ENCODE measurements at places on chromosomes 1 and 21.

- DNase-seq: peak; percentile 35
Measured at GRCh38 chr1:226510453-226510852, 38.1 kb upstream of the STUM start.

DNA sequence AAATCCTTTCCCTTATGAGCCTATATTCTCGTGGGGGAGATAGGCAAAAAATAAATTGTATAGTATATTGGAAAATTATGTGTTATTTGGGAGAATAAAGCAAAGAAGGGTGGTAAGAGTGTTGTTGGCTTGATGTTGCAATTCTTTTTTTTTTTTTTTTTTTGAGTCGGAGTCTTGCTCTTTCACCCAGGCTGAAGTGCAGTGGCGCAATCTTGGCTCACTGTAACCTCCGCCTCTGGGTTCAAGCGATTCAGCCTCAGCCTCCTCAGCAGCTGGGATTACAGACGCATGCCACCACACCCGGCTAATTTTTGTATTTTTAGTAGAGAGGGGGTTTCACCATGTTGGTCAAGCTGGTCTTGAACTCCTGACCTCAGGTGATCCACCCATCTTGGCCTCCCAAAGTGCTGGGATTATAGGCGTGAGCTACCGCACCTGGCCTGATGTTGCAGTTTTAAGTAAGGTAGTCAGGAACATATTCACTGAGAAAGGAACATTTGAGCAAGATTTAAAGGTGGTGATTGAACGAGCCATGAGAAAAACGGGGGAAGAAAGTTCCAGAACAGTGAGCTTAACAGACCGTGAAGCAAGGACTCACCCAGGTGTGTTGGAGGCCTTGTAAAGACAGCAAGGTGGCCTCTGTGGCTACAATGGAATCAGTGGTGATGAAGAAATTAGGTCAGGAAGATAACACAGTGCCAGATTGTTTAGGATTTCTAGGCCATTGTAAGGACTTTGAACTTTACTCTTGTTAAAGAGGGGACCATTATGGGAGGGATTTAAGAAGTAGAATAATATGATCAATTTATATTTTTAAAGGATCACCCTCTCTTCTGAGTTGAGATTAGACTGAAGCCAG is 45.8 kb downstream of the RPRD2 start:
- no peak for DNase-seq

GRCh38 chr1:157105298-157105987 is 5.8 kb upstream of the ETV3L start:
- DNase-seq: no peak

DNA sequence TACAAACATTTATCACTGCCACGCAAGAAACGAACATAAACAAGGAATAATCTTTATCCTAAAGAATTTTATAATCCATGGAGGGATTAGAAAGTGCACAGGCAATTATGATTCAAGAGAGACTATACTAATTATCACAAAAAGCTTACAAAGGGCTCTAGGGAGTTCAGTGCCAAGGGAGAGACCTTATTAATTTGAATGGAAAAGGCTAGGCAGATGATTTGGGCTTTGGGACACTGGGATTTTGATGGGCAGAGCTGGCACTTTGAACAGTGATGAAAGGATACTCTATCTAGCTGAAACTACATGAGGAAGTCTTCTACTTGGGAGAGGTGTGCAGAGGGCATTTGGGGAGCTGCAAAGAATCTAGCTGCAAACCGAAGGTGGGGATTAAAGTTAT is 48.9 kb upstream of the IVNS1ABP start:
- no peak for DNase-seq

GRCh38 chr1:171869097-171869496 is 27.8 kb downstream of the DNM3 start:
- peak; percentile 4 for DNase-seq

DNA sequence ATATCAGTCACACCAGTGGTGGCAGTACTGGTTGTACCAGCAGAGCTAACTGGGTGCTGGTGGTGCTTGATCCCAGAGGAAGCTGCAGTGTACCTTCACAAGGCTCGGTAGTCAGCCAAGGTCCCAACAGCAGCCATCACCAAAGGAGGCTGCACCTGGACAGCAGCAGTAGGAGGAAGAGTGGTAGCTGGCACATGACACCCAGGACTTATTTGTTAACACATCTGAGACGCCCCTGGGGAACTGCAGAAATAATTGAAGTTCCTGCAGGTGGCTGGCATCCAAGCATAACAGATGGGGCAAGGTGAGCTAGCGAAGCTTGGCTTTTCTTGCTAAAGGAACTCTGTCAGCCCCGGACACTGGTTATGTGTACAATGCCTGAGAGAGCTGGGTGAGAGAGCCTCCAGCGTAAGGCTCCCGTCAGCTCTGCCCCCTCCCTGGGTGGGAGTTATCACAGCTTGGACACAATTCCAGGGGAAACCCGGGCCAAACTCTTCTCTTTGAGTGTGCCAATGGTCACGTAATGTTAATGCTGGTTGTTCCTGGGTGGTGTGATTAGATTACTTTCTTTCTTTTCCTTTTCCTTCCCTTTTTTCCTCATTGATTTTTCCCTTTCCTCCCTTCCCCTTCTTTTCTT is 29.1 kb upstream of the PARP1 start:
- DNase-seq: no peak

DNA sequence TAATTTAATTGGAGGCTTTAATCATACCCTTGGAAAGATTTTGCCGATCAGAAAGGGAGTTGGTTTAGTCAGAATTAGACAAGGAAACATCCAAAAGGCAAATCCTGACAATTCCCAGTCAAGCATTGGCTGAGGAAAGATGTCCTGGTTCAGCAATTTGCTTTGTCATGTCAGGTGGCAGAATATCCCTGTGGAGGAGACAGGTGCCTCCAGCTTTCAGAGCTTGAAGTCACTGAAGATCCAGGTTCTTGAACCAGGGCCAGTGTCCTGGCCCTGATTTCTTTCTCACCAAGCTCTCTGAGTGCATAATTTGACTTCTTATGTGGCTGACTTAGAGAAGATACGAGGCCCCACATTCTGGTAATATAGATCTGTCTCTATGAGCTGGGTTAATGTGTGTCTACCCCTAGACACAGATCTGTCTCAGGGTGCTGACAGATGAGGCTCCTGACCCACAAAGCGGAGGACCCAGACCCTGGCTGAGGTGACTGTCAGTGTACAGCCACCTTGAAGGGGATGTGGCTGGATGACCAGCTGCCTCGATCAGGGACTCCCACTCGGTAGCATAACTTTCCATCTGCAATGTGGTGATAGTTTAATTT is 118.9 kb downstream of the HHAT start:
- DNase-seq: no peak

GRCh38 chr1:201686714-201687455 is 142.1 kb upstream of the IPO9 start:
- peak; percentile 37 for DNase-seq

DNA sequence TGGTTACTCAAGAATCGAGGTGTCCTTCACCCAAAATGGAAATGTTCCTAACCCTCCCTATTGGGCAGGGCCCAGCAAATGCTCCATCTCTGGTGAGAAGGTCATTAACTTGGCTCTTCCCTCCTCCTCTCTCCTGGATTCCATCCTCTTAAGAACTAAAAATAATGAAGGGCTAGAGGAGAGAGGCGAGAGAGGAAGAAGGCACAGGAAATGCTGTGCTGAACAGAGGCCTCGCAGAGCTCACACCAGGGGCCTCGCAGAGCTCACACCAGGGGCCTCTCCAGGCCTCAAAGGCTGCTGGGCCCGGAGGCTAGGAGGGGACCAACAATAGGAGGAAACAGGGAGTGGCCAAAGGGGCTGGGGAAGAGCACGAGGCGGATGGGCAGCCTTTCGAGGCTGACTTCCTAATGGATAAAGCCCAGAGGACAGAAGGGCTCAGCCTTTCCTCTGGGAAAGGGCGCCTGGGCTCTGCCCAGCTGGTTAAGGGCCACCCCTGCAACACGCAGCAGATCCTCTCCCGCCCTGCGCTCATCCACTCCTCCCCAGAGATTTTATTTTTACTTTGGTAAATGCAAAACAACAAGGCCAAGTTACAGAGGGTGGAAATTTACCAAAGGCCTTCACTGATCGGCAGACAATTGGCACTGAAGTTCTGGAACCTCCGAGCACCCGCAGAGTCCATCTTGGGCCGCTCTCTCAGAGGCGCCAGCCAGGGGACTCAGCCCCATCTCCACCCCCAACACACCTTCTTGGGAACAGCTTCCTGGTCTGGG is 78.5 kb downstream of the ITPKB start:
- no peak for DNase-seq

DNA sequence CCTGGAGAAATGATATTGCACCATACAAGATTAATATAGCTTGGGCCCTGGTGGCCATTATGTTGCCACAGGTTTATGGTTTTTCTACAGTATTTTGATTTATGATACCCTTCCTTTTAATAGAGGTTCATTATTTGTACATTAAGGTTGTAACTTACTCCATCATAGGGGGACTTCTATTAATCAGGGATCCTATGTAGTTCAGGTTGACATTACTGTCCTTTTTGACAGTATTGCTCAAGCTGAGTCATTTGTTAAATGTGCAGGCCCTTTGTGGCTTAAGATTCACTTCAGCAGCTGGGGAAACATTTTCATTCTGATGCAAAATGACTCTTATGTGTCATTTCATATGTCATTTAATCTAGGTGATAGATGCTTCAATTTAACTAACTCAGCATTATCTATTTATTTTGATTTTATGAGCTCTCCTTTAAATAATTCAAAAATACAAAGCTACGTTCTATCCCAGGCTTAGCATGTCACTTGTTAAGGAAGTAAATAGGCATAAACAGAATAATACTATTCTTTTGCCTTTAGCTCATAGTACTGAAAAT is 686.9 kb upstream of the NCAM2 start:
- no peak for DNase-seq

DNA sequence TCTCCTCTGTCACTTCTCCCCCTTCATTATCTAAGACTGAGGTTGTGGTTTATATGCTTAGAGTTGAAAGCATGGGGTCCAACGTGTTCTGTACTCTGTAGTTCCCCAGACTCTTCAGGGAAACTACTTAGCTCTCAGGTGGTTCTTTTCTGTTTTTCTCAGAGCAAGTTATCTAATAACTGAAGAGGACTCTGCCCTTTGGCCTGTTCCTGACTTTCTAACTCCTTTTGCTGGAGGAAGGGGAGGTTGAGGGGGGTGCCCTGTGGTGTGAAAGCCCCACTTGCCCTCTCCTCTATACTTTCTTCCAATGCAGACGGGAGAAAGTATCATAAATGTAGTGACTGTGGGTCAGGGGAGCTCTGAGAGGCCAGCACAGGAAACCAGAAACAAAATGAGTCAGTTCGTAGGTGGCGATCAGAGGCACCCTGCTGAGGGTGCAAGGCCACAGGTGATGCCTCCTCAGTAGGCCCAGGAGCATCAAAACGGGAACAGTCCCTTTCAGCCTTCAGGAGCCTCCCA is 5.0 kb downstream of the SLC25A44 start:
- DNase-seq: no peak

DNA sequence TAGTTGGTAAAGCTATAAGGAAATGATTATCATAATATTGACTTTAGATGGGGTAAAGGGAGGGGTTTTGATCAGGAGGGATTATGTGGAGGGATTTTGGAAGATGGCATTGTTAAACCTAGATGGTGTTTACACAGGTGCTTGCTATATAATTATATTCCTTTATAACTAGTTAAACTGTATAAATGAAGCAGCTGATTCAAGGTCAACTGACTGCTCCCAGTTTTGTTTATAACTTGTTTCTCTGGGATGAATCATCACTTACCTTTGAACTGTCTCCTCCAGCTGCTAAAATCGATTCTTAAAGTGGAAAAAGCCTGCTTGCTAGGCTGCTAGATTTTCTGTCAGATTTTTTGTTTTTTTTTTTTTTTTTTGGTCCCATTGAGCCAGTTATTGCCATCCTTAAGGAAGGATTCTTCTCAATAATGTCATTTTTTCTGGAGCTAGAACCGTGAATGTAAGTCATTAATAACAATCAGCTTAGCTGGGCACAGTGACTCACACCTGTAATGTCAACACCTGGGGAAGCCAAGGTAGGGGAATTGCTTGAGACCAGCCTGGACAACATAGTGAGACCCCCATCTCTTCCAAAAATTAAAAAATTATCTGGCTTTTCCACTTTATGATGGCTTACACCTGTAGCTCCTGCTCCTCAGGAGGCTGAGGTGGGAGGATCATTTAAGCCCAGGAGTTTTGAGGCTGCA is 153.2 kb downstream of the PIK3R3 start:
- no peak for DNase-seq

- DNase-seq: no peak
Measured at GRCh38 chr1:237763137-237763536, 127.6 kb downstream of the ZP4 start.

- DNase-seq: no peak
Measured at GRCh38 chr1:212205843-212206242, 79.4 kb upstream of the PPP2R5A start.

- no peak for DNase-seq
Measured at GRCh38 chr1:30411206-30411605, 312.2 kb downstream of the MATN1 start.

DNA sequence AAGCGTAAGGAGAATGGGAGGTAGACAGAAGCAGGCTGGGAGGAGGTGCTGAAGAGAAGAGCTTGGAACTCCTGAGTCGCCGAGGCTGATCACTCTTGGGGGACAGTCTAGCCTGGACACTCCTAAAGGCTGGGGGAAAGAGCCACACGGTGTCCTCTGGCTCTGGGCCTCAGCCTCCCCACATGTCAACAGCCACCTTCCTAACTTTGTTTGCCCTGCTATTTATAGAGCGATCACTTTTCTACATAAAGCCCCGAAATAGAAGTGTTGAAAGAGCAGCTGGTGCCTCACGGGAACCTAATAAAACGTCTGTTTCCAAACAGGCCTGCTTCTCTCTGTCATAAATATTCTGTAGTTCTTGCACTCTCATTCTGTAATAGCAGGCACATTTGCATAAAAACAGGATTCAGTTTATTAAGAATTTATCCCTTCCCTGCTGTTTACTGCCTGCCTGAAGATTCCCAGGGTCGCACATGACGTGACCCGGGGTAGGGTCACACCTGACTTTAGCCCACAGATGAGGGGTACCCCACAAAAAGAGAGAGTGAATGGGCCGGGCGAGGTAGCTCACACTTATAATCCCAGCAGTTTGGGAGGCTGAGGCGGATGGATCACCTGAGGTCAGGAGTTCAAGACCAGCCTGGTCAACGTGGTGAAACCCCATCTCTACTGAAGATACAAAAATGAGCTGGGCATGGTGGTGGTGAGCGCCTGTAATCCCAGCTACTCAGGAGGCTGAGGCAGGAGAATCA is 212.5 kb downstream of the TOMM20 start:
- peak; percentile 57 for DNase-seq

- DNase-seq: no peak
Measured at GRCh38 chr1:161549652-161550051, at the start of gene FCGR3A. Gene FCGR3A (minus strand): TSS chr1:161549818. CDS start chr1:161549736, 82 bp downstream.

- DNase-seq: no peak
Measured at GRCh38 chr1:228325267-228325666, 81.4 kb downstream of the TRIM11 start.

DNA sequence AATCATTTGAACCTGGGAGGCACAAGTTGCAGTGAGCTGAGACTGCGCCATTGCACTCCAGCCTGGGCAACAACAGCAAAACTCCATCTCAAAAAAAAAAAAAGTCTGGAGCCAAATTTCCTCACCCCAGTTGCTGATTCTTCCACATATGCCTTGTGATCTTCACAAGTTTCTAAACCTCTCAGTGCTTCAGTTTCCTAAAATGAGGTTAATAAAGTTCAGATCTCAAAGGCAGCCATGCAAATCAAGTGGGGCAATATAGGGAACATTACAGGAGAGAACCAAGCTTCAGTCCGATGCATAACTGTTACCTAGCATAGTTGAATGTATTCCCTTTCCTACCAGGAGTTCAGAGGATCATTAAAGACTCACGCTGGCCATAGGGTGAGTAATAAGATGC is 4.8 kb downstream of the ITLN1 start:
- DNase-seq: no peak

GRCh38 chr1:246793356-246793896 is 69.2 kb downstream of the SCCPDH start:
- no peak for DNase-seq

Measured in NCI-H1694 treated with DMSO at 0.1 percent for 48 hours (cell line).